ENCODE measurements at places on chromosomes 1 and 21. TPM values are rescaled to one million over a fixed set of nuclear protein-coding genes. Genes with fewer than 3 reads are reported as not detected.

Gene ETV3L
- total RNA-seq: not detected

Gene CHAF1B
- 12.1 TPM for total RNA-seq

Gene ADCY10
- total RNA-seq: 0.38 TPM

Gene KRTAP13-4
- total RNA-seq: not detected

Gene DYNLT5
- total RNA-seq: not detected

Gene HSPA6
- total RNA-seq: 1.4 TPM

Gene KCNJ15
- total RNA-seq: not detected

Gene MIXL1
- not detected for total RNA-seq

Gene FOXO6
- total RNA-seq: 0.82 TPM

Gene S100A9
- total RNA-seq: 0.46 TPM

Gene PAQR7
- total RNA-seq: 6.8 TPM

Gene RXRG
- total RNA-seq: not detected

Gene ZBTB8B
- total RNA-seq: 0.01 TPM

Gene TNFRSF18
- total RNA-seq: 0.17 TPM

Gene CLCA2
- total RNA-seq: not detected

Gene CLDN17
- total RNA-seq: not detected

Gene ZMPSTE24
- 39.5 TPM for total RNA-seq

All from A549 treated with Hydrocortisone at 1 μM for 4 hours (cell line).